Mononuclear cell (primary cell): ENCODE measurements at places on chromosomes 16 and 17. TPM values are rescaled to one million over a fixed set of nuclear protein-coding genes. Genes with fewer than 3 reads are reported as not detected.

The IL34 gene
- total RNA-seq: 0.52 TPM

The ZSCAN10 gene
- under 0.01 TPM for total RNA-seq

The TLCD2 gene
- total RNA-seq: under 0.01 TPM

The OR1A1 gene
- total RNA-seq: not detected

The TBC1D16 gene
- 0.52 TPM for total RNA-seq

The FOXF1 gene
- under 0.01 TPM for total RNA-seq

The SENP3 gene
- total RNA-seq: 33.1 TPM

The CD300H gene
- 0.73 TPM for total RNA-seq

The SLFN13 gene
- total RNA-seq: 15.1 TPM

The DNAH17 gene
- total RNA-seq: under 0.01 TPM

The EME1 gene
- total RNA-seq: 0.52 TPM

The RNF112 gene
- total RNA-seq: 0.21 TPM
